ENCODE measurements at places on chromosomes 11 and 22.

GRCh38 chr11:34552270-34552669 is 38.7 kb upstream of the ELF5 start:
- DNase-seq, result no peak

GRCh38 chr11:12274558-12275197 is 102.7 kb upstream of the PARVA start:
- DNase-seq, result no peak

- no peak for DNase-seq
Observed at GRCh38 chr11:115060840-115061239, 382.5 kb downstream of the NXPE2 start.

DNA sequence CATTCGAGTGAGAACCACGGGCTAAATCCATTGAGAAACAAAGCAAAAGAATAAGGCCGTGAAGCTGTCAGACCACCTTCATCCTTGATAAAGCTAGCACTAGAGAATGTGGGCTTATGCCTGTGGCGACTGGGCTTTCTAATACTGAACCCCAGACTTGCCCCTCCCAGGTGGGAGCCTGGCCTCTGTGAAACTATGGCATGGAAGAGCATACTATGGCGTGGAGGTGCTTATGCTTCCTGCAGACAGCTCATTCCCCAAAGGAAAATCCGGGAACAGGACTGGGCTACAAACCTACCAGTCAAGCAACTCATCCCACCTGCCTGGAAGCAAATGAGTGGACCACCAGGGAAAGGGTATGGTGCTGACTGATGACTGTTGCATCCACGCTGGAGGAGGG is 92.4 kb downstream of the ZC3H12C start:
- DNase-seq, result no peak

DNA sequence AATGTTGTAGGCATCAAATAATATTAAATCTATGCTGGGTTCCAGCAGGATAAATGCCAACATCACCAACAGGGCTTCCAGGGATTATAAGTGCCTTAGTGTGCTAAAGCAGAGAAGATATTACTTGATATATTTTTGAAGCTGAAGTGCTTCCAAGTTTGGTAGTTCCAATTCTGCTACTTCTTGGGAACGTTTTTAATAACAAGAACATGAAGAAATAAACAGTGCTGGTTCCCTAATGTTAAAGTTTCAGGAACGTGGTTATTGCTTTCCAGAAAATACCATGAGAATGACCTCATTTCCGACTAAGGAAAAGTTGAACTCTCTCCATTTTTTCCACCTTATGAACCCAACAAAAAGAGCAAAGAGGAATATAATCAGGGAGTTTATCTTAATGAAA is 4.6 kb upstream of the RNF185 start:
- no peak for DNase-seq

DNA sequence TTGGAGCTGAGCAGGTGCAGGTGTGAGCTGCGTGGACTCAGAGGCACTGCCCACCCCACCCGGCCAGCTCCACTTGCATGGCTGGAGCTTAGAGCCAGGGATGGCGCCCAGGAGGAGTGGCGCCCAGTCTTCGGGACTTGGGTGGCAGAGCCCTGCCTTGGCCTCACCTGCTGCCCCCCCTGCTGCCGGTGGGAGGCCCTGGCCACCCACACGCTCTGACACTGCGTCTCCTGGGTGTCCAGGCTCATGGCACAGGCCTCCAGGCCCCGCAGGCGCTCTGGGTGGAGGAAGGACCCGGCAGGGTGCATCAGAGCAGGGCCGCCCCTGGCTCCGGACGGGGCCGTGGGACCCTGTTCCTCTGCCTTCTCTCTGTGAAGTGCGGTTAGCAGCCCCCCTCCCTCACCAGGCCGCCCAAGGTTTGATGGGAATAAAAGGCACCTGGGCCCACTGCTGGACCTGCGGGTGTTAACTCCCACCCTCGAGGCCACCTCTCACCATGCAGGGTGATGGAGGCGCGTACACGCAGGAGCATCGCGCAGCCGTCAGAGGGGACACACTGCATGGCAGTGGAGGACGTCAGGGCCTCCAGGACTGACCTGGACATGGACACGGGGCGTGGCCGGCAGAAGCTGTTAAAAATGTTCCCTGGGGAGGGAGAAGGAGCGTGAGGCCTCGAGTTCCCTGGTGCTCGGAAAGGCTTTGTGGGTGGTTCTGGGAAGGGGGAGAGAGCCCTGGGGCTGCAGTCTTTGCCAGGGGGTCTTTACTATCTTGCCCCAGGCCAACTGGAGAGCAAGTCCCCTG is 11.8 kb downstream of the IL17REL start:
- no peak for DNase-seq

DNA sequence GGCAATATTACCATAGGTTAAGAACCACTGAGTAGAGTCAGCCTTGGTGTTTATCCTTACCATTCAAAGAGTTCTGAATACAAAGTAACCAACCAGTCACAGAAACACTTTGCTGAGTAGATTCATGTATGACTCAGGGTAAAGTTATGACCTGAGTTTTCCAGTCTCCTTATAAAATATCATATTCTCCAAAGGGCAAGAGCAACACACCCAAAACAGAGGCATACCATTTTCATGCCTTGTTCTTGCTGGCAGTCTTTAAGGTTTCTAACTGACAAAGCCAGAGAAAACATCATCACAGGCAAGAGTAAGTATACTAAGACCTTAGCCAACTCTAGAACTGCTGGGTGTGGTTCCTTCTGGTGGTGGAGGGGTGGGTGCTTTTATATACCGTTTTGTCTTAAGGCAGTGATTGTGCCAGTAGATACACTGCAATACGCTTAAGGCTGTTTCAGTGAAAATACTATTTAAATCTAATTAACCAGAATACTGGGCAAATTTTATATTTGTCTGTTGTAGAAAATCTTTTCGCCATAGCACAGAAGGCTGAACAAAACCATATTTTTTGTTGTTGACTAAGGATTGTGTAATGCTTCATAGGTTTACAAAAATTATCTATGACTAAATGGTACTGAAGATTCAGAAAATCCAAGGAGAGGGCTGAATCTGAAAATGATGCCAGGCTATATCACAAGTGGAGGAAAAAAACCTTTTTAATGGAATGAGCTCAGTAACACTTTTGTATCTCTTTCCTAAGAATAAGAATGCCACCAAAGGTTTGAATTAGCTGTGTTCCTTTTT is 3.0 kb downstream of the ATL3 start:
- peak; percentile 92 for DNase-seq

GRCh38 chr22:21443057-21443734 is 24.0 kb upstream of the TMEM191C start:
- no peak for DNase-seq

GRCh38 chr11:16745950-16746605 is 7.6 kb downstream of the C11orf58 start:
- DNase-seq, result no peak

- DNase-seq, result peak; percentile 61
Observed at GRCh38 chr11:74929431-74930363, 19.2 kb downstream of the XRRA1 start.

DNA sequence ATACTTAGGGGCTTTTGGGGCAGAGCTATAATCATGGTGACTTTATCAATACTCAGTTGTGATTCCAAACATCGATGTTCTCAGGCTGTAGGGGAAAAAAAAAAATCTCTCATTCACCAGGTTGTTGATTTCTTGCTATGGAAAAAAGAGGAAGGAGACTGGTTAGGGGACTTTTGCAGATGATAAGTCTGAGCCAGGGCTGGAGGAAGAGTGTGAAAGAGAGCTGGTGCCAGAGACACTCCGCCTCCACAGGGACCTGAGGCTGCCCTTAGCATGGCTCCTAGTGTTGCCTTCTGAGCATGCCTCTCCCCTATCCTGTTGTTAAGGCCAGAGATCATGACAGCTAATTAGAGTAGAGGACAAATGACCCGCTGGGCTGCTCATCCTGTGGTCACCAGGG is 16.9 kb downstream of the UPB1 start:
- no peak for DNase-seq

GRCh38 chr11:80109652-80110051 is 668.8 kb upstream of the TENM4 start:
- DNase-seq, result no peak

DNA sequence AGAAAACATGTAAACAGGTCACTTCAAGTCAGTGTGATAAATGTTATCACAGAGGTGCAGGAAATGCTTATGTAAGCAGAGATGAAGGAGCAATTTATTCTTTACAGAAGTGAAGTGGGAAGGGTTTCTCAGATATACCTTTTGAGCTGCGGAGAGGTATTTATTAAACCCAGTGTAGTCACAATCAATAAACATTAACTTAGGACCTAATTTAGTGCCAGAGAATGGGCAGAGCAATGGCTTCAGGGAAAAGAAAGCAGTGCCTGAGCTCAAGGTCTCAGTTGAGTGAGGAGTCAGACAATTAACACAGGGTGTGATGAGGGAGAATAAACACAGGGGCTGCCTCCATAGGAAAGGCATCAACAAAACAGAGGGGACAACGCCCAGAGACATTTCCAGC is 1.9 kb downstream of the MS4A5 start:
- no peak for DNase-seq

- no peak for DNase-seq
Observed at GRCh38 chr11:82321206-82321605, 412.5 kb downstream of the FAM181B start.

- no peak for DNase-seq
Observed at GRCh38 chr11:77876045-77876444, 55.1 kb downstream of the AAMDC start.

DNA sequence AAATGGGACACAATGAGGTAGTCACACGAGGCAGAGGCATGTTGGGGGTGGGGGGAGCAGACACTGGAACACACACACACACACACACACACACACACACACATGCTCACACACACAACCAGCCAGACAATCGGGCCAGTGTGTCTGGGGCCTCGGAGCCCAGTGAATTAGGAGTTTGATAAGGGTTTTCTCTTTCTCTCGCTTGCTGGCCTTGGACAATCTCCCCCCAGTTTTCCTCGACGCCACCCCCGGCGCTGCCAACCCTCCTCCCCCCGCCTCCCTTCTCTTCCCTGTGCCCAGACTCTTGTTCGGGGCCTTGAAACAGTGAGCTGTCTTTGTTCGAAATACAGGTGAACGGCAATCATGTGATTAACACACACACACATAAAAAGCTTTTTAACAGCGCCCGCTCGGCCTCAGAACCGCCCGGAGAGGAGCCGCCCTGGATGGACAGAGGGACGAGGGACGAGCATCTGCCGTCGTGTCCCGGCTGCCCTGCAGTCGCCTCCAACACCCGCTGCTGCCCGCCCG is 1.5 kb upstream of the SOX10 start:
- no peak for DNase-seq

DNA sequence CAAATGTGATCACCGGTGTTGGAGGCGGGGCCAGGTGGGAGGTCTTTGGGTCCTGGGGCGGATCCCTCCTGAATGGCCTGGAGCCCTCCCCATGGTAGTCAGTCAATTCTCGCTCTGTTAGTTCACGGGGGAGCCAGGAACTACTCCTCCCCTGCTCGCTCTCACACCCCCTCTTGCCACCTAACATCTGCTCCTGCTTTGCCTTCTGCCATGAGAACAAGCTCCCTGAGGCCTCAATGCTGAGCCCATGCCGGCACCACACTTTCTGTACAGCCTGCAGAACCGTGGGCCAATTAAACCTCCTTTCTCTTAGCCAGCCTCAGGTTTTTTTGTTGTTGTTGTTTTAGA is 135.7 kb downstream of the SHANK2 start:
- no peak for DNase-seq

DNA sequence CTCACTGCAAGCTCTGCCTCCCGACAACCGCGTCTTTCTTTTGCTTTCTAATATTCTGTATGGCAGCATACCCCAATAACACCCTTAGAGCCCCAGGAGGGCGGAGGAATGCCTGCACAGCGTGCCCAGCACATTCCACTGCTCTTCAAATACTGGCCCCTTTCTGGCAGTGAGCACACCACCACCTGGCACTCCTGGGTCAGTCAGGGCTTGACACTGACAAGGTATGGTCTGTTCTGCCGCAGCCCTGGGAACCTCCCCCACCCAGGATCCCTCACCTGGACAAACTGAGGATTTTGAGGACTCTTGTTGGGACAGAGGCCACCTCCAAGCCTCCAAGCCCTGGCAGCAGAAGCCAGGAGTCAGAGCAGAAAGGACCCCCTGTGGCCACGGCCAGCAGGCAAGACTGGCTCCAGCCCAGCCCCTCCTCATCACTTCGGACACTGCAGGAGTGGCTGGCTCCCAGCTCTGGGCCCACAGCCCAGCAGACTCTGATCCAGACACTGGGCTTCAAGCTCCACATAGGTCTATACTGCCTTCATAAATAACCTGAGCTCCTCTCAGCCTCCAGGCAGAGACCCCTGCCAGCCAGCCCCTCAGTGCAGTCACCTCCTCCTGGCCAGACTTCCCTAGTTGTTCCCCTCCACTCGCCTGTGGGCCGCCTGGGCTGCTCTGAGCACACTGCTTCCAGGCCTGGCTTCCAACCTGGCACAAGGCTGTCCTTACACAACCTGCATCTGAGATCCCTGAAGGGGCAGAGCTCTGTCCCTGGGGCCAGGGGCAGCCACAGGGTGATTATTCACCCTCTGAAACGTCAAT is 14.5 kb downstream of the CARS1 start:
- no peak for DNase-seq

DNA sequence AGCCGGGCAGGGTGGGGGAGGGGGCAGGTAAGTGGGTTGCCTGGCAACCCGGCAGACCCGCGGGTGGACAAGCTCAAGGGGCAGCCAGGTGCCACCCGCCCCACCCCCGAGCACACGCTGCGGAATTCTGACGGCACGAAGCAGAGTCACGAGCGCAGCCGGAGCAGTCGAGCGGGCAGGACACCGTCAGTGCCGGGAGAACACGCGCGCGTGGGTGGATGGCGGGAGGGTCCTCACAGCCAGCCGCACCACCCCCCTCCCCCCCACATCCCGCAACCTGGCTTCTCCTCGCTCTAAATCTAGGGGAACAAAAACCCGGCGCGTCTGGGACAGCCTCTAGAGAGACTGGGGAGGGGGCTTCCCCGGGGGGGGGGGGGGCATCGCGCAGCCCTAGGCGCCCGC is 133.1 kb upstream of the HSD17B12 start:
- no peak for DNase-seq

GRCh38 chr11:103888541-103888951 is 147.9 kb upstream of the DDI1 start:
- DNase-seq, result no peak

DNA sequence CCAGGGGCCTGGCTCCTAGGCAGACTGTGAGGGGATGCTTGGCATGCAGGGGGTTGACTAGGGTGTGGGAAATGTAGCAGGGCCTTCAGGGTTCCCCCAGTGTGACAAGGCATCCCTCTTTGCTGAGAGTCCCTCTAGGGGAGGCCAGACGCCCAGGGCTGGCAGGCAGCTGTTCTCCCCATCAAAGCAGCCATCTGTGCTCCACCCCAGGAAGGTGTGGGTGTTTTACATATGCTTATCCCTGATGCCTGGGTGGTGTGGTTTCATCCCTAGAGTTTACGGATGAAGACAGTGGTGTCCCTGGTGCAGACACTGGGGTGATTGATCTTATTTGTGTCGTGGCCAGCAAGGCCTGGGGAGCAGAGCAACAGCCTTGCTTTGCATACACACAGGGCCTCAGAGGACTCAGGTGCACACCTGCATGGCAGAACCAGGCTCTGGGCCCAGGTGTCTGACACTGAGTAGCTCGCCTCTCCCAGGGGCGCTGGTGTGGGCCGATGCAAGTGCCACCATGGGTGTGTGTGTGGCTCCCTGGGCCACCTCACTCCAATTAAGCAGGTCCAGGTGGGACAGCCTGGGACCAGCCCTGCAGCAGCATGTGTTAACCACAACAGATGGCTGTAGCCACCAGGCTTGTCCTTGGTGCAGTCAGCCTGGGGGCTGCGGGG is 74.2 kb downstream of the MED15 start:
- no peak for DNase-seq

GRCh38 chr11:104151404-104152204 is 12.3 kb downstream of the PDGFD start:
- no peak for DNase-seq

GRCh38 chr11:1460986-1461825 is 25.4 kb downstream of the MOB2 start:
- no peak for DNase-seq

- no peak for DNase-seq
Observed at GRCh38 chr22:29787371-29787980, 20.3 kb downstream of the UQCR10 start.

Data from amniotic stem cell (primary cell).